ENCODE measurements at places on chromosomes 16 and 17.
A peak's percentile ranks its signal among the peaks of the same experiment; 100 is the strongest.

GRCh38 chr16:19188406-19188805, 20.4 kb downstream of the SYT17 start:
- no peak for DNase-seq

DNA sequence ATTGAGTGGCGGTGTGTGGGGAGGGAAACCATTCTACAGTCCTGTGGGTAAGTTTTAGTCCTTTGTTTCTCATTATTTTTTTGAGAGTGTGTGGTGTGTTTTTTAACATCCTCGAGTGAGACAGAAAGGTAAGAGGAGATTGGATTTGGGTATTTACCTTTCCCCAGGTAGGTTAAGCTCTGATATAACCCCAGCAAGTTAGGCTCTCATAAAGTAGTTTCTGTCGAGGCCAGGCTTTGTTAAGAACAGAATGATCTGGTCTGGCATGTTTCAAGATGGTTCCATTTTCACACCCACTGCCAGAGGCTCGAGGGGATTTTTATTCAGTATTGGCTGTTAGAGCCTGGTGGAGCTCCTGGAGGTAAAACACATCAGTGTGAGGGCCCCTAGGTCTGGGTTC, 62.9 kb downstream of the BCAS3 start:
- no peak for DNase-seq

DNA sequence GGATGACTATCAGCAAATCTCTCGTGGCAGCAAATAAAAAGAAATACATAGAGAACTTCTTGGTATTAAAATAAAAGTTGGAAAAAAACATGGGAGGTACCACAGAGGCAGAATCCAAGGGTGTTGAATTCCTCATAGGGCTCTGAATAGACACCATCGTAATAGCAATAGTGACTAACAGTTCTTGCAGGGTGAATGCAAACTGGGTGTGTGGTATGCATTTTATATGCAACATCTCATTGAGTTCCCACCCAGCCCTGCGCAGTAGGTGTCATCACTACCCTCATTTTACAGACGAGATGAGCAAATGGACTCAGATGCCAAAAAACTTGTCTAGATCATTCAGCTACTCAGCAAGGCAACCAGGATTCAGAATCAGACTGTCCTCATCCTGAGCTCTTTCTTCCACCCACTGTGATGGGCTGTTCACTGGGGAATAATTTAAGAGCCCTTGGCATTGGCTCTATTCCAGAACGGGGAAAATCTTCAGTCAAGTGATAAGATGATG, 354.6 kb upstream of the CDH11 start:
- DNase-seq, result no peak

GRCh38 chr17:50835301-50836234, at the start of gene WFIKKN2:
TSS of gene WFIKKN2 (plus strand) at chr17:50835586. CDS start at chr17:50835938, 352 bp downstream.
- no peak for DNase-seq

DNA sequence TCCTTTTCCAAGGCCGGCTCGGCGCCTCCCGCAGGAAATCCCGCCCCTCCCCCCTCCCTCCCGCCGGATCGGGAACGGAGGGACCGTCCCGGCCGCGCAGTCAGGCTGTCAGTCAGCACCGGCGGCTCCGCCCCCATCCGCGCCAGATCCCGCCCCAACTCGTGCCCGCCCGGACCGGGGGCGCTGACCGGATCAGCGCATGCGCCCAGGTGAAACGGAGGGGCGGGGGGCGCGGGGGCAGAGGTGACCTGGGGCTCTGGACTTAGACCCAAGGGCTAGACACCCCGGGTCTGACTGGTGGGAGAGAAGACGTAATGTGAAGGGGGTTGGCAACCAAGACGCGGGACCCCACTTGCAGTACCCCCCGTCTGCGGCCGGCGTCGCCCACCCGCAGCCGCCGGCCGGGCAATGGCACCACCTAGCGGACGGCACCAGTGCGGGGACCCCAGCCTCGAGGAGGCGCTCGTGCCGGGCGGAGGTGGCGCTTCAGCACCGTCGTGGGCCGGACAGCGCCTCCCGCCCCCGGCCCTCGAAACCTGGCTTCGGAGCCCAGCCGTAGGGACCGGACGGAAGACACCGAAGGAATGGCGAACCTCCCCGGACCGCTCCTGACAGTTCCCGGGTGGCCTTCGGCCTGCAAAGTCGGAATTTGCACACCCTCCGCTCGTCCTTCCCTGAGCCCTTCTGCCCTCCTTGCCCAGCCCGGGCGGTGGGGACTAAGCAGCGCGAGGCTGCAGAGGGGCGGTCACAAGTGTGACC, at the start of gene CASKIN2:
CASKIN2 (minus strand) TSS at position 42 of the 759 bp plus-strand sequence. CDS start 1,733 bp downstream, outside the sequence.
- DNase-seq, result peak; percentile 76

DNA sequence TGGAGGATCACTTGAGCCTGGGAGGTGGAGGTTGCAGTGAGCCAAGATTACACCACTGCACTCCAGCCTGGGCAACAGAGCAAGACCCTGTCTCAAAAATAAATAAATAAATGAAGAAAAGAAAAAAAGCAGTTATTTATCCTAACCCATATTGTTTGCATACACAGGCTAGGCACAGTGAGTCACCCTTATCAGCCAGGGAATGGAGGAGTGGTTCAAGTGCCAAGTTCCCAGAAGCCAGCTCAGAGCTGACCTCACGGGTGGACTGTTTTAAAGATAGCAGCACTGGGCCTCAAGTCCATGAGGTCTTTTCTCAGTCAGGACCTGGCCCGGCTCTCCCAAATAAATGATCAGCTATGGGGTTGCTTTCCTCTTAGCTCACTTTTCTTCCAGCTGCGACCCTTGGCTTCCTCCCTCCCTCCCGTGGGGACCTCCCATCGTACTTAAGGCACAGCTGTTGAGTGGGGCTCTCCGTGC, 22.6 kb upstream of the MGAT5B start:
- no peak for DNase-seq

- DNase-seq, result peak; percentile 75
These were observed at the start of gene TMC7 for GRCh38 chr16:18983565-18984434. TSS of gene TMC7 (plus strand) at chr16:18983934. CDS start at chr16:18984064, 130 bp downstream.

DNA sequence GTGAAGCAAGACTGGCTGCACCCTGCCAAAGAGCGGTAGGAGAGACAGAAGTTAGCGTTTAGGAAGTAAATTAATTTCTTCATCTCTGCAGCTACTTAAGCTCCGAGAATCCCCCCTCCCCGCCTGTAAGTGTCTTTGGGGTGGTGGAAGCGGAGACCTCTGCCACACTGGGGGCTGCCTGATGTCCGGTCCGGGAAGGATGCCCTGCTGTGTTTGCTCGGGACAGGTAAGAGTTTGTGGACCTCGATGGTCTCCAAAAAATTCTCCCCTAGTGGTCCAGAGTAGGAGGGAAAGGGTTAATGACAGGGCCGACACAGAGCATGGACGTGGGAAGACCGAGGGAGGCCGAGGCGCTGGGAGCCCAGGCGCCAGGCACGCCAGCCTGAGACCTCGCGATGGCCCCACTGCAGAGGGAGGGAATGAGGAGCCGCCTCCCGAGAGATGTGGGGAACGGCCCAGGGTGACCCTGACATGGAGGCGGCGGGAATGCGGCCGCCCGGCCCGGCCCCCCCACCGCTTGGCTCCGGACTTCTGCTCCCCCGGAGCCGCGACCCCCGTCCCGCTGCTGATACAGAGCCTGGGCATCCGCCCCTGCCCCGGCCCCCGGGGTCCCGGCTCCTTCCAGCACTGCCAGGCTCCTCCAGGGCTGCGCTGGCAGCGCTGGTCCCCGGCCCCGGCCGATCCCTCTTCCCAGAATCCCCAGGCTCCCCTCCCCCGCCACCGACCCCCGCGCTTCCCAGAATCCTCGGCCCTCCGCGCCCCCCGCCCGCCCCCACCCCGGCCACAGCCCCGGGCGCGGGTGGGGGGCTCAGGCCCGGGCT, 680 bp downstream of the ZNF629 start:
- peak; percentile 28 for DNase-seq

DNA sequence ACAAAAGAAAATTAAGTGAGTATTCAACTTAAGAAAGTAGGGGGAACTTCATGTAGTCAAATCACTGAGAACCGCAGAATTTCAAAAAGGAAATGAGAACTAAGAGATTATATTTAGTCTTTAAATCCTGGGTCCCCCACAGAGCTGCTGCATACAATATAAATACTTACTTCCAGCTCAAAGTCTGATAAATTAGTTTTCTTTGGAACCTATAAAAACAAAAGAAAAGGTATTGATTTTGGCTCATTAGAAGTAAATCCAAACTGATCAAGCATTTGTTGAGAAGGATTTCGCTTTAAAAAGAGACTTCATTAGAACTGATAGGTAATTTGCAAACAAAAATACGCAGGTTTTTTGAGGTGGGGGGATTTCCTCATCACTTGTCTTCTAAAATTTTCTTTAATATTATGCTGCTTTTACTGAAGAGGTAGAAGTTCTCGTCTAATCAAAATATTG, 21.9 kb downstream of the PARN start:
- DNase-seq, result no peak

DNA sequence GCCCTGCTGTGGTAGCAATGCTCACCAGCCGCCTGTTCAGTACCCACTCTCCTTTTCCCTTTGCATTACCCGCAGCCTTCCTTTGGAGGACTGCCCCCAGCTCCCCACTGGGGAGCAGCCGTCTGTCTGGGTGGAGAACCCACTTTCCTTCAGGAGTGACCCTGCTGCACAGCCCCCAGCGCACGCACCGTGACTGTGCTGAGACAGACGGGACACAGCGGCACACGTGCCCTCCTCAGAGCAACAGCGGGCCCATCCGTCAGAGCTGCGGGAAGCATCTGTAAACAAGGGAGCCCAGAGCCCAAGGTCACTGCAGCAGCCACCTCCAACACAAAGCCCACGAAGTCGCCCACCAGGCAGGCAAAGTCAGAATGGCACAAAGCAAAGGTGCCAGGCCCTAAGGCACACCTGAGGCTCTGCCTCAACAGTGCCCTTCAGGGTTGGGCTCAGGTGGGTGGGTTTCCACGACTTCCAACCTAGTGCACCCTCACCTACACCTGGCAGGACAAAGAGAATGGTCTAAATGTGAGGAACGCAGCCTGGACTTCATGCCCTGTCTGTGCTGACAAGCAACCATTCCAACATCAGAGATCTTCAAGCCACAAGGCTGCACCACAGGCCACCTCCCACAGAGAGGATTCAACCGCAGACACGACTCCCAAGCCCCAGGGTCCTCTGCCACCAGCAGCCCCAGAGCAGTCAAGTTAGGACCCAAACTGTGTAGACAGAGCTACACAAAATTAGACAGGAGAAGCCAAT, 9.9 kb downstream of the AXIN1 start:
- DNase-seq, result no peak

DNA sequence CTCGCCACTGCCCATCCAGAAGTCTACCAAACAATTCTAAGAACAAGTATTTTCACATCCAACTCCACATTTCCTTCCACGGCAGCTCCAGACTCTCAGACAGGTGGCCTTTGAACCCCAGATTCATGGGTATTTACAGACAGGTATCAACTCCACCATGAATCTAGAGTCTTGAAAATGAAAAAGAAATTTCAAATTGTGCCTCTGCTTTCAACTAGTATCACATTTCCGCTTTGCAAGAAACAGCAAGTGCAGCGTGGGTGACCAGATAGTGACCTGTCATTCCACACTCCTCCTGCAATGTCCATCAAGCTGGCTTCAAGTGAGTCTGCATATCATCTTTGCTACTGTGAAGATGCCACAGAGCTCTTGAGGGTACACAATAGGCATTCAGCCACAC, 232.4 kb upstream of the RPL38 start:
- DNase-seq, result no peak

GRCh38 chr17:58436805-58437239, 19.5 kb upstream of the RNF43 start:
- no peak for DNase-seq

GRCh38 chr16:71622088-71622487, 3.9 kb upstream of the MARVELD3 start:
- no peak for DNase-seq

GRCh38 chr16:54645345-54645744, 285.3 kb upstream of the IRX5 start:
- no peak for DNase-seq

Data from stromal cell of bone marrow (primary cell).